ENCODE measurements at places on chromosomes 7 and 10.
A peak's percentile ranks its signal among the peaks of the same experiment; 100 is the strongest.

- no peak for DNase-seq
Measured at GRCh38 chr7:78905436-78905835, 548.0 kb downstream of the MAGI2 start.

DNA sequence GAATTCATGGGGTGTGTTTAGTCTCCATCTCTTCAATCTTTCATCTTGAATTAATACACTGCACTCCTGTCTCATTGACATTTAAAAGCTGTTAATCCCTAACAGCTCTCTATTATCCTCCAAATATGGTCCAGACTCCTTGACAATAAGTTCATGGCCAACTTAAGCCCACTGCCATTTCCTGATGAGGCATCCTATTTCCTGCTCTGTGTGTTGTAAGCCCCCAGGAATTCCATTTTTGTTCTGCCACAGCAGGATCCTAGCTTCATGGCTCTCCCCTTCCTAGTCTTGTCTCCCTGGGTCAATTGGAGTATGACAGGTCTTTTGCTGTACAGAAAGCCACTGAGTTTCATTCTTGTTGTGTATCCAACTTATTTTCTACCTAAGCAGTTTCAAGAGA, 218.8 kb downstream of the OTUD1 start:
- no peak for DNase-seq

DNA sequence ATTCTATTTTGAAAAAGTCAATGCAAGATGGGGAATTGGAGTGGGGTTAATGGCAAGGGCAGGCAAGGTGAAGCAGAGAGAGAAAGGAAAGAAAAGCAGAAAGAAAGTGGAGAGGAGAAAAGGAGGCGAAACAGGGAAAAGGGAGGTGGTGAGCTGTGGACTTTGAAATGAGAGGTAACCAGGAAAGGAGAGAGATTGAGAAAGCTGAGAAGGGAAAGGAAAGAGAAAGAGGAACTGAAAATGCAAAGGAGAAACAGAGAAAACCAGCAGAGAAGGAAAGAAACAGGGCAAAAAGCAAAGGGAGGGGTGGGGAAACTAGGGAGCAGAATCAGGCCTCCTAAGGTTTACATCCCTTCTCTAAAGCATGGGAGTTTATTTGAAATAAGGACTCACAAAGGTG, 72.5 kb upstream of the TPK1 start:
- no peak for DNase-seq

DNA sequence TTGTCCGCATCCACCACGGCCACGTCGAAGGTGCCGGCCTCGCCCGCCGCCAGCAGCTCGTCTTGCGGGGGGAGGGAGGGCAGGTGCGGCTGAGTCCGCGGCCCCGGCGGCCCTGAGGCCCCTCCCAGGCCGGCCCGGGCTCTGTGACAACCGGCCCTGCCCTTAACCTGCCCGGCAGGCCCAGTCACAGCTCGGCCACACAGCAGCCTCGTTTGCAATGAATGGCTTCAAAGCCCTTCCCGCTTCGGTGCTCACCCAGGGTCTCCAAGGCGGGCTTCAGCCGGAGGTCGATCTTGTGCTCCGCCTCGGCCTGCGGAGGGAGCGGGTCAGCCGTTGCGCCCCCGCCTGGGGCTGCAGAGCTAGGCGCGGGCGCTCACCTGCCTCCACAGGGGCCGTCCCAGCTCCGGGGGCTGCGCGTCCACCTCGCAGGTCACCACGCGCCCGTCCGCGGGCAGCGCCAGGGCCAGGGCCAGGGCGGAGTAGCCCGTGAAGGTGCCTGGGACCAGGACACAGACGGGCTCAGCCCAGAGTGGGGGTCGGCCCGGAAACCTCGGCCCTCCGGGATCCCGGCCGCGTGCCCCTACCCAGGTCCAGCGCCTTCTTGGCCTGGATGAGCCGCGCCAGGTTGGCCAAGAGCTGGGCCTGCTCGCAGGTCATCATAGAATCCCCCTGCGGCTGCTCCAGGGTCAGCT, 928 bp downstream of the COMTD1 start:
- no peak for DNase-seq

- DNase-seq: no peak
Measured at GRCh38 chr7:13790611-13791010, 198.9 kb downstream of the ETV1 start.

GRCh38 chr7:129569811-129570215, 41.7 kb upstream of the NRF1 start:
- no peak for DNase-seq

GRCh38 chr7:55939514-55940123, 12.1 kb upstream of the MRPS17 start:
- DNase-seq: no peak

DNA sequence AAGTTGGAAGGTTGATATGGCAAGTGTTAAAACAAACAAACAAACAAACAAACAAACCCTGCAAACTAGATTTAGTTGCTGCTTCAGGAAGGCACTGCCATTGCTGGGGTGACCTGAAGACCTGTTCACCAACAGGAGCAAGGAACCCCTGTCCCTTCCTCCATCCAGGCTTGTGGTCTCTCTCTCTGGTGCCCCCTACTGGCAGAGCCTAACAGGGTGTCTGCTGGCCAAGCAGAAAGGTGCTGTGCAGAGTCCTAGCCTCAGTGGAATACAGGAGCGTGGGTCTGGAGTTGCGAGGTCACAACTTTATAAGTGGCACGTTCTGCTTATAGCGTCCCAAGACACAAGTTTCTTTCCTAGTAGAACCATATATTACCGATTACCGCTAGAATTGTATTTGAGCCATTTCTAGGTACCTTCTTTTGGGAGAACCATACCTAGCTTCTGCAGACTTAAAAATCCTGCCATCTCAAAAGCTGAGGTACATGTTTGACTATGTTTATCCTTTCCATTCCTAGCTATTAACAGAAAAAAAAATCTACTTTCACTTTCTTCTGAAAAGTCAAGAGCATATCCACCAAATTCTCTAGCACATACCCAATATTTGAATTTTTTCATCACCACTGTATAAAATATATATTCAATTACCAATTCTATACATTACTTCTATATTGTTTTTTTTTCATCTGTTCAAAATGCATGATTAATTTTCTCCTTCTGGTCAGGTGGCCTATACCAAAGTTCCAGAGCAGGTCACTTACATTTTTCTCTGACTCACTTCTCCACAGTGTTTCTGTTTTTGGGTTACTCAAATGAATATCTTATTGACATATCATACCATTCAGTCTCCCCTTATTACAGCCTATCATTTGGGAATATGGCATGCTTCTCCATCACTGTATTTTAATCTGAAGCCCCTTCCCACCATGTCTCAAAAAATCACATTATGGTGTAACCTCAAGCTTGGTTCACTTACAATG, 29.1 kb upstream of the CALD1 start:
- peak; percentile 27 for DNase-seq
